ENCODE measurements at places on chromosomes 7 and 10.
A peak's percentile ranks its signal among the peaks of the same experiment; 100 is the strongest.

- peak; percentile 35 for DNase-seq
Observed at GRCh38 chr10:93615576-93616235, 3.4 kb downstream of the PDE6C start.

GRCh38 chr7:32155712-32156111 is 85.5 kb upstream of the PDE1C start:
- no peak for DNase-seq

GRCh38 chr10:6962576-6962975 is 382.5 kb upstream of the PRKCQ start:
- DNase-seq = no peak

- DNase-seq = no peak
Observed at GRCh38 chr7:28697913-28698563, 260.1 kb downstream of the TRIL start.

DNA sequence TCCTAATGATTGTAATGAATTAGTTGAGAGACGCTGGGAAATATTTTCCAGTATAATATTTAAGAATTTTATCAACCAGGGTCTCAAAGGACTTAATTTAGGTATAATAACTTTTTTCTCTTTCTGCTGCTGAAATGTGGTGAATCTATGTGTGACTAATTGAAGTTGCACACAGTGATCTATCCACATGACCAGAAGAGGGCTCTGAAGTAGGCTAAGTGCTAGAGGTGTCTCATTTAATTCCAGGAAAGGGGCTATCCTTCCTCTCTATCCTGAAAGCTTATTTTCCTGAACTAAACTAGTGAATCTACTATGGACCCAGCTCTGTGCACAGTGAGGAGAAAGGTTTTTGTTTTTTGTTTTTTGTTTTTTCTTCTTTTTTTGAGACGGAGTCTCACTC is 294.4 kb upstream of the MYO3A start:
- no peak for DNase-seq

- no peak for DNase-seq
Observed at GRCh38 chr7:2471396-2471795, 4.8 kb downstream of the GRIFIN start.

GRCh38 chr10:131088619-131089018 is 222.9 kb downstream of the TCERG1L start:
- no peak for DNase-seq

DNA sequence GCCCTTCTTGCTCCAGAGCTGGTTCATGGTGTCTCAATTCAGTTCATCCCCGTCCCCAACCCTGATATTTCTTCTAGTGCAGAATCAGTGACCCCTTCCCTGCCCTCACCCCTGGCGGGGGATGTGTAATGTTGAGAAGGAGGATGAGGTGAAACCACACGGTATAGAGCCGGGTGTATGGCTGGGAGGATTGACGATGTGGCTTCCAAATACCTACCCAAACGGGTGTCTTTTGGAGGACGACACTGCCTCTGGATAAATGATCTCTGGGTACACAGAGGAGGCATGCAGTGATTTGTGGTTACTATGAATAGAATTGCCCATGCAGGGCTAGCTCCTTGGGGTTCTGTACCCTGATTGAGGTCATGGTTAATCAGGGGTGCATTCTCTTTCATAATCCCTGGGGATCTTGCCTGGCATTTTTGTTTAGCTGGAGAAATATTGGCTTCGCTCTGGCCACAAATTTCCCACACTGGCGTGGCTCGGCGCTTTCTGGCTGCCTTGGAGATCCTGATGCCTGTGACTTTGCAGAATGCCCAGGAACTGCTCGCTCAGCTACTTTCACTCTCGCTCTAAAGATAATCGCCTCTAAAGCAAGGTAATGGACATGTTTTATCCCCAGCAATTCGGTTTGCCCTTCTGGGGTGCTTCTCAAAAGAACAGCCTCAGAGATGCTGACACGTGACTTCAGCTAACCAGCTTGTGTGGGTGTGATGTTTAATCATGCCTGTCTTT is 89.2 kb downstream of the RBM20 start:
- no peak for DNase-seq

GRCh38 chr10:132499367-132499685 is 38.3 kb upstream of the INPP5A start:
- DNase-seq = no peak

DNA sequence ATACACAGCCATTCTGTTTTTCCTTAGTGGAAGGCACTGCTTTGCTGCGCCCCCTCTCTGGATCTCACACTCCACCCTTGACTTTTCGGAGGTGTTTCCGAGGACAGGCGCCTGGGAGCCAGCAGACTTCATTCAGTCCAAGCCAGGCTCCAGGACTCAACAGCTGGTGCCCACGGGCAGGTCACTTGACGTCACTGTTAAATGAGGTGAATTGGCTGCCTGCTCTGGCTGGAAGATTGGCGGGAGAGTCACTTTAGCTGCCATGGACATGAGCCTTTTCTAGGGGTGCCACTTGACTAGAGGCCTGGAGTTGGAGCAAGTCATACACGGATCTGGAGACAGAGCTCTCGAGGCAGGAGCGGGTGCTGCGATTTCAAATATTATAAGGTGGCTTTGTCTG is 3.2 kb downstream of the HTRA1 start:
- DNase-seq = no peak

GRCh38 chr7:106744563-106745091 is 83.7 kb upstream of the CCDC71L start:
- DNase-seq = no peak

- DNase-seq = no peak
Observed at GRCh38 chr10:132696204-132696603, 89.7 kb downstream of the NKX6-2 start.

DNA sequence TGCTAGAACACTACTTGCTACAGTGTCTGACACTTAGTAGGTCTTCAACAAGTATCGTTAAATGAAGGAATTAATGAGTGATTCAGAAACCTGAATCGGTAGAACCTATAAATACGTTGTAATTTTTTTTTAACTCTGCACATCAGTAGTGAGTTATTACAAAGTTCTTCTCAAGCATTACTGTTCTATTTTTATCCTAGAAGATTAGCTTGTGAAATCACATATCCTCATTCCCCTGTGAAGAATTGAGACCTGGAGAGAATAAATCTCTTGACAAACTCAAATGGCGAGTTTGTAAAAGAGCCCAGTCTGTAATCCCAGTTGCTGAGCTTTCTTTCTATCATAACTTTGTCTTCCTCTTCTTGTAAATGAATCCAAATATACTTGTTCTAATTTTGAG is 34.7 kb downstream of the HYAL4 start:
- no peak for DNase-seq

GRCh38 chr7:12564996-12565764 is 5.3 kb upstream of the SCIN start:
- no peak for DNase-seq

DNA sequence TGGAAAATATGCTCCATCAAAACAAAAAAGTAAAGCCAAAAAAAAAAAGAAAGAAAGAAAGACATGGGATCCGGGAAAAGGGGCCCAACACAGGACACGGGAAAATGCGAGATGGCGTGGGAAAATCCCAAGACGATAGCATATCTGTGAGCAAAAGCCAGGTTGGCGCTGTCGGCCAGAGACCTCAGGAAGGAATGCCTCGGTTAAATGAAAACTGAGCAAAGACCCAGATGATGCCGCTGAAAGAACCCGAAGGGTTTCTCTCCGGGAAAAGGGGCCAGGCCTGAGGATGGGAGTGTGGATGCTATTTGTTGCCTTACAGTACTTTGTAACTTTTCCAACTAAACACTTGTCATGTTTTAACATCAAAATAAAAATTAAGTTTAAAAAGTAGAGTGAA is 49.5 kb upstream of the PPP2R2D start:
- DNase-seq = no peak

DNA sequence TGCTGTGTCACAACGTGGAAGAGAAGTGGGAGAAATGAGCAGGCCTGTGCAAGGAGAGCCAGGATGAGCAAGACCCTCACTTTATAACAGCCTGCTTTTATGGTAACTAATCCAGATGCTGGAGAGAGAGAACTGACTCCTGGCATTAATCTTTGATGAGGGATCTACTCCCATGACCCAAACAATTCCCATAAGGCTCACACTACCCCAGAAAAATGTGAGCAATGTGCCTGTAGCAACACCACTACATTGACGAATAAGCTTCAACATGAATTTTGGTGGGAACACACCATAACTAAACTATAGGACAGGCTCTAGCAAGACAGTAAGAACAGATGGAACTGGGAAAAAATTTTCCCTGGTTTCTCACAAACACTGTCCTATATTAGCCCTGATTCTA is 173.6 kb upstream of the PRSS58 start:
- no peak for DNase-seq

GRCh38 chr7:26553128-26553527 is 261.5 kb downstream of the SNX10 start:
- DNase-seq = peak; percentile 41

DNA sequence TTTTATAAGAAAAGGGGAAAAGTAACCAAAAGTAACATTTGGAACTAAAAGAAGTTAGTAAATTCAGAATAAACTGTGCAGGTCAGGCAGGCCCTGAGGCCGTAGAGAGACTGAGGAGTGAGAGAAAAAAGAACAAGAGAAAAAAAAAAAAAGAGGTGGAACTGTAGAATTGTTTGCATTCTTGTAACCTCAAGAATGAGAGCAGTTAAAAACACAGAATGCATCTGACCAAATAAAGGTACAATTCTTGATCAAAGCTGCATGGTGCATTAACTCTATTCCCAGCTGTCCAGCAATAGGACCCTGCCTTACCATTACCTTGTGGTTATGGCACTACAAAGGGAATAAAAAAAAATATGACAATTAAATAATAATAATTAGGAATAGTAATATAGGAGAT is 170.1 kb upstream of the SEMA3A start:
- no peak for DNase-seq

- no peak for DNase-seq
Observed at GRCh38 chr7:117435475-117436043, 8.3 kb upstream of the ASZ1 start.

- DNase-seq = peak; percentile 23
Observed at GRCh38 chr10:43606323-43607198, at the start of gene ZNF485. ZNF485 (plus strand) TSS chr10:43606438; CDS start chr10:43607051, 613 bp downstream.

- DNase-seq = no peak
Observed at GRCh38 chr7:88200789-88201188, 19.0 kb downstream of the SRI start.
